ENCODE measurements at places on chromosomes 7 and 10.
A peak's percentile ranks its signal among the peaks of the same experiment; 100 is the strongest.

DNA sequence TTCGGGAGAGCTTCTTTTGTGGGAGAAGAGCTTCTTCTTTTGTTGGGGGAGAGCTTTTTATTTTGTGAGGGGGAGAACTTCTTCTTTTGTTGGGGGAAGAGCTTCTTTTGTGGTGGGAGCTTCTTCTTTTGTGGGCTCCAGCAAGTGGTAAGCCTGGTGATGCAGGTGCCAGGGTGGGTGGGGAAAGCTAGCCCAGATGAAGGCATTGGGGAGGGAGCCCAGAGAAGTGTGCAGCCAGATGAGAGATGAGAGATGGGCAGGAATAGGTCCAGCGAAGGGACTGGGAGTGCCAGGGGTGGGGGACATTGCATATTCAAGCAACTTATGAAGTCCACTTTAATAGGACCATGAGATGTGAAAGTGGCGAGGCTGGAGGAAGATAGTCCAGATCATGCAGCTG lies 9.7 kb downstream of the ADRA2A start:
- no peak for DNase-seq

- DNase-seq, result no peak
Measured at GRCh38 chr10:126169899-126170298, 218.4 kb downstream of the ADAM12 start.

DNA sequence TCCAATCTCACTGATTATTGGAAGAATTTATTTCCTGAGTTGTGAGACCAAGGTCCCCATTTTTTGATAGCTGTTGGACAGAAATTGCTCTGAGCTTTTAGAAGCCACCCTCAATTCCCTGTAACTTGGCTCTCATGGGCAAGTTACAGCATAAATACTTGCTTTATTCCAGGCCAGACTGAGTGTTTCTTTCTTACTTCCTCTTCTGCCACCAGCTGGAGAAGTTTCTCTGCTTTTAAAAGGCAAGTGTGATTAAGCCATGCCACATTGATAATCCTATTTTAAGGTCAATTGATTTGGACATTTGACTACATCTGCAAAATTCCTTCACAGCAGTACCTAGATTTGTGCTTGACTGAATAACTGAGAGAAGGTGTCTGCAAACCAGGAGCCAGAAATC lies 14.1 kb upstream of the TAS2R41 start:
- DNase-seq, result no peak

DNA sequence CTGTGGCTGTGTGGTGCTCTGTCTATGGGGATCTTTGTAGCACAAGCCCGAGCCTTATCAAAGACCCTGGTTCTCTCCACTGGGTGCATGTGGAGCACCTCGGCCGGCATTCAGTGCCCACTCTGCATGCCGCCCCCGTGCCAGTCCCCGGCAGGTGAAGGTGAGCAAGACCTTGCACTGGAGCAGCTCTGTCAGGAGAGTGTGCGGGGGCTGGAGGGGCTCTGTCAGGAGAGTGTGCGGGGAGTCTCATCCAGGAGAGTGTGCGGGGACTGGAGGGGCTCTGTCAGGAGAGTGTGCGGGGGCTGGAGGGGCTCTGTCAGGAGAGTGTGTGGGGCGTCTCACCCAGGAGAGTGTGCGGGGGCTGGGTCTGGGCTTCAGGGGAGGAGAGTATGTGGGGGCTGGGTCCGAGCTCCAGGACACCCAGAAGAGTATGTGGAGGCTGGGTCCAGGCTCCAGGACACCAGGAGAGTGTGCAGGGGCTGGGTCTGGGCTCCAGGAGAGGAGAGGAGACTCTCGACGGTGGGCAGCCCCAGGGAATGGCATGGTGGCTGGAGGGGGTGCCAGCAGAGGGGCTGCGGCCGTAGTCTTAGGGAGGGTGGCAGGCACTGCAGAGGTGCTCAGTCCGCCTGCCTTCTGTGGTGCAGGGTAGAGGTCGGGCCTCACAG lies 40.8 kb downstream of the INPP5A start:
- no peak for DNase-seq

- DNase-seq, result no peak
Measured at GRCh38 chr10:13739183-13739582, 152.4 kb downstream of the PRPF18 start.

- DNase-seq, result no peak
Measured at GRCh38 chr7:98250789-98251188, 1.2 kb downstream of the TECPR1 start.

DNA sequence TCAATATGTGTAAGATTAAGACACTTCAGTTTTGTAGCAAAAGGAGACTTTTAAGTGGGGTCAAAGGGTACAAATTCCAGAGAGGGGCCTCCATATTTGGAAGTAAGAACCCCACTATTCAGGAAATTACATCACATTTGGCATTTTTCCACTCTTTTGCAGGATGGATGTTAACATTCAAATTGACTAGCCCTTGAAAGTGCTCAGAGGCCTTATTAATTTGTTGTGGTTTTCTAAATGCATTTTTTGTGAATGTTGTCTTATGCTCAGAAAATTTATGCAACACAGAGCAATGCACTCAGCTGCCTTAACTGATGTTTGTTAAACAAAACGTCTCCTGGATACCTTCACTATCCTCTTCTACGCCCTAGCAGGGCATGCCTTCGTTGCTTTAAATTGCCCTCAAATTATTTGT lies 50.9 kb upstream of the PDLIM1 start:
- DNase-seq, result no peak

DNA sequence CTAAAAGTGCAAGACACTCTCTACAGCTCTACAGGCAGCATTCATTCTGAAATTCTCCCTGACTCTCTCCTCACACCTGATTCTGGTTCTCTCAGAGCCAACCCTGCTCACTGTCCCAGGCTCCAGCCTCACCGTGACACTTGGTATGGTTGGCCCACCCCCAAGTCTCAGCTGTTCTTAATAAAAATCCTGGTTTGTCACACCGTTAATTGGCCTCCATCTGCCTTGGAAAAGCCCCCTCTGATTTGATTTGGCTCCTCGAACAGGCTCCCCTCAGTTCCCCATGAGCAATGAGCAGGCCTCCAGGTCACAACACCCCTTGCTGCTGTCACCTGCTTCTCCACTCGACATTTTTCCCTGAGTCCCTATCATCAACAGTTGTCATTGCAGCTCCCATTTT lies 507.3 kb upstream of the AUTS2 start:
- no peak for DNase-seq

GRCh38 chr10:108436096-108436495 lies 1271.6 kb upstream of the SORCS1 start:
- DNase-seq, result no peak

GRCh38 chr10:13729586-13730305 lies 143.0 kb downstream of the PRPF18 start:
- DNase-seq, result no peak

GRCh38 chr10:27908231-27908630 lies 90.6 kb downstream of the ODAD2 start:
- no peak for DNase-seq

GRCh38 chr7:128102490-128103291 lies 71.5 kb upstream of the LRRC4 start:
- DNase-seq, result no peak

DNA sequence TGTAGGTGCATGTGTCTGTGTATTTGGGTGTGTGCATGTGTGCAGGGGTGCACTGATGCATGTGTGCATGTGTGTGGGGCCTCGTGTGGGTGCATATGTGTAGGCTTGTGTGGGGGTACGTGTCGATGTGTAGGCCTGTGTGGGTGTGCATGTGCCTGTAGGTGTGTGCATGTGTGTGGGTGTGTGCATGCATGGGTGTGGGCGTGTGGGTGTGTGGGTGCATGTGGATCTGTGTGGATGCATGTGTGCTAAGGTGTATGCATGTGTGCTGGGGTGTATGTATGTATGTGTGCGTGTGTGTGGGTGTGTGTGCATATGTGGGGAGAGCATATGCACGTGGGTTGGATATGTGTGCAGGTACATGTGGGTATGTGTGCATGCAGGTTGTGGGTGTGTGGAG lies 73.2 kb downstream of the NKX6-2 start:
- no peak for DNase-seq

- no peak for DNase-seq
Measured at GRCh38 chr7:129169171-129169671, 19.2 kb upstream of the SMO start.

DNA sequence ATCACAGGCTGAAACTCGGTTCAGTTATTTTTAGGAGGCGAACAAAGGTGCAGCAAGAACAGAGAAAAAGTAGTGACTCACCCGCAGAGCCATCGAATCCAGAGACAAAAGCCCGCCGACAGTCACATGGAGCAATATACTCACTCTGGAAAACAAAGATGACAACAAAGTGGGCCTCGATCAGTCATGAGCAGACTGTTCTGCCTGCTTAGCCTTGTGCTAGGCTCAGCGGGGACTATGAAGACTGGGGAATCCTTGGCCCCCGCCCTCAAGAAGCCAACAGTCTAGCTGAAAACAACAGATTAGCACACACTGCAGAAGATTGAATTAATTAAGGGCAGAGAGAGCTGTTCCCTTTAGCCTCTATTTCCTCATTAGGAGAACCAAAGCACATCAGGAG lies 30.4 kb downstream of the XPNPEP1 start:
- no peak for DNase-seq

DNA sequence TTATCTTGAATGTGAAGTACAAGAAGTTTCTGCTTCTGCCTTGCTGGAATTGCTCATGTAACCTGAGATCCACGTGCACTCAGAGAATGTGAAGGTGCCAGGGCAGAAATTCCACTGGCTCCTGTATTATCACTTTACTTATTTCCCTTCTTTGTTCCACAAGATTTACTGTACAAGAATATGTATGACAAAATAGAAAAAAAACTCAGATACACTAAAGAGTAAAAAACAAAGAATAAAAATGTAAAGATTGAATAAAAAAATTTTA lies 43.0 kb downstream of the PLCE1 start:
- no peak for DNase-seq

DNA sequence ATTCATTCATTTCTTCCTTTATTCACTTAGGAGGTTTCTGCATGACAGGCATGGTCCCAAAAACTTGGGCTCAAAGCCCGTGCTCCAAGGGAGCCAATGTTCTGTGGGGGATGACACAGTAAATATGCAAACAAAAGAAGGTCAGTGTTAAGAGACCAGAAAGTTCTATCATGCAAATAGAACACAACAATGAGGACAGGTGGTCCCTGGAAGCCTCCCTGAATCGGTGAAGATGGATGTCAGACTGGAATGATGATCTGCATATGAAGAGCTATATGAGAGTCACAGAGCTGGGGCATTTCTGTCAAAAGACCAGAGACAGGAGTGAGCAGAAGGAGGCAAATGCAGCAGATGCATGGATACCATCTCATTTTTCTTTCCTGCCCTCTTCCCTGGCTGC lies 129.0 kb downstream of the ABCA13 start:
- DNase-seq, result no peak

GRCh38 chr10:78375854-78376785 lies 342.5 kb downstream of the RPS24 start:
- no peak for DNase-seq

DNA sequence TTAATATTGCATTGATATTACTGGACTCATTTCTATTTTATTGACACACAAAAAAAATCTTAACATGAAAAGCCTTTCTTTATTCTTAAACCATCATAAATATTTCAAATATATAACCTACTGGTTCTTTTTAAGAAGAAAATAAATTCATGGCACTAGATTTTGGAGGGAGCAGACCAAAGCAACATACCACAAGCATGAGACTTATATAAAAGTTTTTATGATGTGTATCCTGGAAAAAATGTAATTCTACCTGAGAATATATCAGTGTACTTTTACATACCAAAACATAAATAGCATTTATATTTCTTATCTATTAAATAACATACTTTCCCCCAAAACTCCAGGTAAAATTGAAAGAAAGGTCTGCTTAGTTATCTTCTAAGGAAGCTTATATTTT lies 508.2 kb upstream of the SEMA3D start:
- DNase-seq, result no peak

DNA sequence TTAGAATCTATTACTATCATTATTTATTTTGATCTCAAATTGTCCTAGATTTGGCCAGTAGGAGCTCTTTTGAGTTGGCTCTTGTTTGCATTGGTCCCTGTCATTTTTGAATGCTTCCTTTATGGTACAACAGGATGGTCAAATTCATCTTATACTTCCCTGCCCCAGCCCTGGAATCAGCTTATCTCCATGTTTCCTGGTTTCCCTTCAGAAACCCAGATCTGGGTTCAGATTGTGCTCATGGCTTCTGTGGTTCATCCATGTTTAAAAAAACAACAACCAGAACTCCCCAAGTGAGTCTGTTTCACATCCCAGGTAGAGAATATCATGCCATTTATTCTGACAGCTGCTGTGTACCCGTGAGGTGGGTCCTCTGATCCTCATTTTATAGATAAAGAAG lies 10.6 kb downstream of the ZFYVE27 start:
- DNase-seq, result no peak

DNA sequence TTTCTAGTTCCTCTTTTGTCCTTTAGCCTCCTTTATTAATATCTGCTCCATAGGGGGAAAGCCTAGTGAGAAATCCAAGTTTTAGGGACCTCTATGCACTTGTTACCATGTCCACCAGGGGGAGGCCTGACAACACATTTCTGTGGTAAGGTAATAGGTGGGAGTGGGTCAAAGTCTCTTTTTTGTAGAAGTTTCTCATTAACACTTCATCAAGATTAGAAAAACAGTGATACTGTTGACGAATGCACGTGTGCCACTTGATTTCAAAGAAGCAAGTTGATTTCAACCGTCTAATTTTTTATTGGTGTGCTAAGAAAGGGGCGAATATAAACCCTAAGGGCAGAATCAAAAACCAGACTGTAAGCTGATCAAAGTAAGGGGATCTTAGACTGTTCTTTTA lies 30.6 kb downstream of the CISD1 start:
- DNase-seq, result peak; percentile 62

DNA sequence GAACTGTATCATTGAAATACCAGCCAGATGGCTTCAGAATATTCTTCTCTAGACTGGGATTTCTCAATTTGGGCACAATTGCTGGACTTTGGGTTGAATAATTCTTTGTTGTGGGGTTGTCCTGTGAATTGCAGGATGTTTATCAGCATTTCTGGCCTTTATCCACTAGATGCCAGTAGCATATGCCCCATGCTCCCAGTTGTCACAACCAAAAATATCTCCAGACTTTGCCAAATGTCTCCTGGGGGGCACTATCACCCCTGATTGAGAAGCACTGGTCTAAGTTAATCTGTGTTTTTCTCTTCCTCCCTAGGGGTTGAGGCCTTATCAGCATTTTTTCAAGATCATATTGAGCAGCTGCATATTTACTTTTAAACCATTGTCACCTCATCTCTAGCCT lies 204.9 kb upstream of the SP8 start:
- DNase-seq, result no peak

- DNase-seq, result peak; percentile 70
Measured at GRCh38 chr7:111113263-111114017, 22.5 kb downstream of the LRRN3 start.

- DNase-seq, result no peak
Measured at GRCh38 chr7:74707238-74707637, 49.7 kb downstream of the GTF2I start.

- peak; percentile 95 for DNase-seq
Measured at GRCh38 chr10:14601872-14602725, 172.6 kb downstream of the FAM107B start.

GRCh38 chr10:101817337-101818118 lies 716 bp downstream of the OGA start:
- DNase-seq, result peak; percentile 90

Data from renal cortical epithelial cell (primary cell).